ENCODE measurements at places on chromosomes 6 and 20.
A peak's percentile ranks its signal among the peaks of the same experiment; 100 is the strongest.

GRCh38 chr20:16408981-16409380 is 164.3 kb downstream of the KIF16B start:
- DNase-seq: no peak

DNA sequence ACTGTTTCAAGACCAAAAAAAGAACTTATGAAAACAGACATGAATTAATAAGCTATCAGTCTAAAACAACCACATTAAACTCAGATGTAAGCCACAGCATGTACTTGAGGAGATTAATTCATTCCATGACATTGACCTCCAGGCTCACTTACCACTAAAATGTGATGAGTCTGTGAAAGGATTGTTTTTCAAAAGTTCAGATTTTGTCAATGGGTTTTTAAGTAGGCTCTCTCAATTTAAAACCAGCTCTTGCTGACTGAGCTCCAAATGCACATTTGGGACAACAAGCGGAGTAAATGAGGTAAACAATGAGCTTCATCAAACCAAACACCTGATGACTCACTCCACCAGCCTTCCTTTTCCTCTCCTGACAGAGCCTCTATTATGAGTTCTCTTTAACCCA is 197.0 kb downstream of the SIM1 start:
- no peak for DNase-seq

GRCh38 chr20:33299111-33299603 is 16.1 kb downstream of the BPIFB1 start:
- peak; percentile 48 for DNase-seq

- no peak for DNase-seq
Observed at GRCh38 chr20:56540415-56540814, 7.4 kb downstream of the FAM209B start.

DNA sequence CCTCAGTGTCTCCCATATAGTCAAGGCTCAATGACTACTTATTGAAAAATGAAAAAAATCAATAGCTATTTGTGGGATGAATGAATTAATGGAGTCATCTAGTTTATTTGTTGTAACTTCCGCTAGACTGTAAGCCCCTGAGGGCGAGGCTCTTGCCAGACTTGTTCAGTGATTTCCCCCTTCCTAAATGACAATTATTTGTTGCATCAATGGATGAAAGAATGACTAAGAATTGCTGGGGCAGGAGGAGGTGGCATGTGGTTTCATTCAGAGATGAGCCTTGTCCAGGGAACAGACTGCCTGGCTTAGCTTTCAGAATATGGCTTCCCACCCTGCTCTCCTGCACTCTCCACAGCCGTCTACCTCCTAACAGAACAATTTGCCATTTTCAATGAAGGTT is 1.1 kb upstream of the PRELID3B start:
- no peak for DNase-seq

DNA sequence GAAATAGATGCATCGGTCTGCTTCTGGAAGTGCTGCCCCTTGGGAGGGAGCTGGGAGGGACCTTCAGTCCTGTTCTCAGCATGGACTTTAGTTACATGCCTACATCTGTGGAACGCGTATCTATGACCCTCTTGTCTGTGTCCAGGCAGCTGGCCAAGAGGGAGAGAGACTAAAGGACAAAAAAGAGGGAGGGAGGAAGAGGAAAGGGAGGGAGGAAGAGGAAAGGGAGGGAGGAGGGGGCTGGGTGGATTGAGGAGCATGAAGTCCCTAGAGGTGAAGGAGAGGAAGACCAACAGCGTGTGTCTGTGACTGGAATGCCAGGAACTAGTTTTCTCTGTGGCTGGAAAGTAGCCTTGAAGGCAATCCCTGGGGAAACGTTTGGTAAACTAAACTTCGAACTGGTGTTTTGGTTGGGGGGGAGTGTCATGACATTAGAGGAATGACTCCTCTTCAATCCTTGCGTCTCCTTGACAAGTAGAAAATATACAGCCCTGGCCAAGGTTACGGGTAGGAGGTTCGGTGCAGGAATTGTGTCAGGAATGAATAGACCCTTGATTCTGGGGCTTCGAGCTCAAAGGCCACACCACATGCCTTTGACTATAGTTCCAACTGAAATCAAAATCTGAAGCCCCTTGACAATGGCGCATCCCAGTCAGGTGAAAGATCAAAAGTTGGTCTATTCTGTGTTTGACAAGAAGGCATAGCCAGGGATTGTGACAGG is 52.0 kb upstream of the PLEKHG1 start:
- no peak for DNase-seq

DNA sequence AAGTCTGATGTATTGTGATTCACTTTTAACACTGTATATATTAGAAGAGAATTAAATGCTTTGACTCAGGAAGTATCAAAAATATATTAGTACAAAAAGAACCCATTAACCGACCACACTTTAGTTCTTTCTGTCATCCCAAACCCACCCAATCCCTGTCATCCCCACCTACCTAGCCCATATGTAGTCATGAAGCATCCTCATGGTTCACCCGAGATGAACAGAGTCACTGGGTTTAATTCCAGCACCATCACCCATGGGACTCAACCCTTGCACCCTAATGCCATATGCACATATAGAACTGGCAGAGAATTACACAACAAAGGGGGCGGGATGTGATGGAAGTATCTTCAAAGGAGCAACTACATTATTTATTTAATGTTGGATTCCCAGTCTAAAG is 141.4 kb downstream of the KHDC1L start:
- DNase-seq: no peak

- no peak for DNase-seq
Observed at GRCh38 chr6:87905101-87905641, 142.5 kb upstream of the SPACA1 start.

- DNase-seq: no peak
Observed at GRCh38 chr20:38127920-38128528, 37.0 kb downstream of the TGM2 start.

- DNase-seq: no peak
Observed at GRCh38 chr6:79813143-79813850, 134.1 kb downstream of the ELOVL4 start.

DNA sequence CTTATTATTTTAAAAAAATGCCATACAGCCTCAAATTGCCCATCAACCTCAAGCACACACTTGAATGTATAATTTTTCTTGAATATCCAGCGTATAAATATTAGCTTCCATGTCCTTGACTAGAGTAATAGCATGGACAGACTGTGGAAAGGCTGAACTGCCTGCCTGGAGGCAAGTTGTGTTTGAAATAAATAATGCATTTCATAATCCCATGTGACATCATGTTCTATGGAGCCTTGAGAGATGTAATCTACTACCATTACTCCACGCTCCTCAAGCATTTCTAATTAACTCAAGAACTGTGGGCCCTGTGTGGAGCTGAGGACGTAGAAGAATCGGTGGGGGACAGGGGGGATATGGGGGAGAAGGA is 94.2 kb downstream of the CDS2 start:
- no peak for DNase-seq

DNA sequence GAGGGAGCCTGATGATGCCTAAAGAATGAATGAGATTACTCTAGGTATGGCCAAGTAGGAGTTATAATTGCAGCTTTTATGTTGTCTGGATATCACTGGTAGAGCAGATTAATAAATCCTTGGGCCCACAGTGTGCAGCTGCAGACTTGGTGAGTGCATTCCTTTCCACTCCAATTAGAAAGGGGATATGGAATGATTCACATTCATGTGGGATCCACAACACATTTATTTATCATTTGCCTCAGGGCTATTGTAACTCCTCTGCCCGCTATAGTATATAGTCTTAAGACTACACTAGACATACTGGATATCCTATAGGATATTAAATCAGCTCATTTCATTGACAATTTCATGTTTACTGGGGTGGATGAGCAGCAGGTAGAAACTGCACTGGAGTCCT is 11.6 kb upstream of the HLA-G start:
- no peak for DNase-seq

DNA sequence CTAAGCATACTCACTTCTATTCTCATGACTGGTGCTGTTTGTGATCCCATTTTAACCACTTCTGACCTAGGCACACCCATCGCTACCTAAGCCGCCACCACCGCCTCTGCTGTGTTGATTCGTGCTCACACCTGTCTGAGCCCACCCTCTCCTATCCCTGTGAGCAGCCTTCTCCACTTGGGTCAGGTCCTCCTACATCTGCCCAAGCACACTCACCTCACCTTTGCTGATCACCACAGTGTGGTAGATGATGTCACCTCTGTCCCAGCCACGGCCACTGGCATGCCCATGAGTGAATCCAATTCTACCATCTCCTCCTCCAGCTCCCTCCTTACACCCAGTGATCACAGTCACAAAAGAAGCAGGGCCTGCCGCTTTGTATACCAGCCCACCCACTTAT is 20.8 kb downstream of the MUC22 start:
- DNase-seq: no peak

- DNase-seq: no peak
Observed at GRCh38 chr6:37946057-37946456, 126.5 kb downstream of the ZFAND3 start.

DNA sequence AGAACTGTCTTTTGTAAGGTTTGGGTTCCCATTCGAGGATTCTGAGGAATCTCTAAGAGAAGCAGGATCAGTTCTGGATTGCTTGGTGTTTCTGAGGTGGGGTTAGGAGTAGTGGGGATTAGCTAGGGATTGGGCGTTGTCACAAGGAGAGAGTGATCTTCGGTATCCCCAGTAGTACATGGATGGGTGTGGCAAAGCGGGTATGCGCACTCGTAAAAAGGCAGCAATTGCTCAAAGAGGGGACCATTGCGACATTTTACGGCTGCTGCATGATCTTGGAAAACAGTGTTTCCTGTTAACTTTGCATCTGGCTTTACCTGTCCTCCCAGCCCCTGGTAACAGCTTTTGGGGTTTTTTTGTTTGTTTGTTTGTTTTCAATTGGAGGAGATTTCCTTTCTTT is 9.7 kb upstream of the ZSCAN9 start:
- DNase-seq: no peak
